ENCODE measurements at places on chromosomes 5 and 9.

DNA sequence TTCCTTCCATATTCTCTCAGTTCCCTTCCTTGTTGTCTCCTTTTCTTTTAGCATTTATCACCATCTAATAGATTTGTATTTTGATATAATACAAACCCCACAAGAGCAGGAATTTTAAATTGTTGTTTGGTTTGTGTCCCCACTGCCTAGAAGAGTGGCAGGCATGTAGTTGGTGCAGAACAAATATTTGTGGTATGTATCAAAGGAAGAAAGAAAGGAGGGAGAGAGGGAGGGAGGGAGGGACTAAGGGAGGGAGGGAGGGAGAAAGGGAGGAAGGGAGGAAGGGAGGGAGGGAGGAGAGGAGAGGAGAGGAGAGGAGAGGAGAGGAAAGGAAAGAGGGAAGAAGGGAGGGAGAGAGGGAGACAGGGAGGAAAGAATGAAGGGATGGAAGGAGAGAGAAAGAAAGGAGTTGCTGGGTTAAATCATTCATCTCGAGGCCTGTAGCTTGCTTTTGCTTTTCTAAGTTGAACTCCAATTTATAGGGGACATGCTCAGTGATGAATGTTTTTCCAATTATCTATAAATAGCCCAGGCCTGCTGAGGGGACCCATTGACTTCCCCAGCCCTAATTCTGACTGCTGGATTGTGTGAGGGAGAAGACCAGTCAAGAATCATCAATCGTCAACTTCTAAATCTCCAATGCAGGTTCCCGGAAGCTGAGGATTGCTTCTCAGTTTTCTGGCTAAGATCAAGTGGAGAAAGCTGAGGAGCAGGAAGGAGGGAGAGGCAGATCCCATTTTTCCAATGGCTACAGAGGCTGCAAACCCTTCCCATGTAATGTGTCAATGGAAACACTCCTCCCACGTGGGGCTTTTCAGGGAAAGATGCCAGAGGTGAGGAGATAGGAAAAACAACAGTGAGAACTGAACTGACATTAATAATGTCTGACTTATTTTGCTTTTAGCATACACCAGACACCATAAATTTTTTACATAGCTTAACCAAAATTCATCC is 320.7 kb downstream of the ASTN2 start:
- DNase-seq = no peak

- DNase-seq = no peak
Measured at GRCh38 chr5:9466697-9467096, 79.2 kb downstream of the SEMA5A start.

GRCh38 chr9:3842839-3843238 is 317.0 kb upstream of the RFX3 start:
- no peak for DNase-seq

DNA sequence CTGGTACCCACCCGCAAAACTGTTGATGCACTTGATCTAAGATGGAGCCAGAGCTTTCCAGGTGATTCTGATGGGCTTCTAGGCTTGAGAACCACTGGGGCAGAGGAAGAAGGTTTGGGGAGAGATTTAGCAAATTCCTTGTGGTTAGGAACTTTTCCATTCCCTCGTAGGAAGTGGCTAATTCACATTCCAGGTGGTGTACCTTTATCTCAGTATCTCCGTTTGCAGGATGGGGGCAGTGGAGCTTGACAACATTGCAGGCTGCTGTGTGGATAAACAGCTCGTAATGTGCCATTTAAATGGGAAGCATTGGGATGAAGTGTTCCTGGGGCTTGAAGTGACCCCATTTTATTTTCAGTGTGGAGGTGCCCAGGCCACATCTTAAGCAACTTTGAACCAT is 172.9 kb upstream of the IL12B start:
- no peak for DNase-seq

- DNase-seq = no peak
Measured at GRCh38 chr5:118598311-118598710, 390.0 kb downstream of the DTWD2 start.
